ENCODE measurements at places on chromosomes 5 and 9.

GRCh38 chr5:168481330-168481788 is 4.9 kb upstream of the RARS1 start:
- DNase-seq, result peak; percentile 14

DNA sequence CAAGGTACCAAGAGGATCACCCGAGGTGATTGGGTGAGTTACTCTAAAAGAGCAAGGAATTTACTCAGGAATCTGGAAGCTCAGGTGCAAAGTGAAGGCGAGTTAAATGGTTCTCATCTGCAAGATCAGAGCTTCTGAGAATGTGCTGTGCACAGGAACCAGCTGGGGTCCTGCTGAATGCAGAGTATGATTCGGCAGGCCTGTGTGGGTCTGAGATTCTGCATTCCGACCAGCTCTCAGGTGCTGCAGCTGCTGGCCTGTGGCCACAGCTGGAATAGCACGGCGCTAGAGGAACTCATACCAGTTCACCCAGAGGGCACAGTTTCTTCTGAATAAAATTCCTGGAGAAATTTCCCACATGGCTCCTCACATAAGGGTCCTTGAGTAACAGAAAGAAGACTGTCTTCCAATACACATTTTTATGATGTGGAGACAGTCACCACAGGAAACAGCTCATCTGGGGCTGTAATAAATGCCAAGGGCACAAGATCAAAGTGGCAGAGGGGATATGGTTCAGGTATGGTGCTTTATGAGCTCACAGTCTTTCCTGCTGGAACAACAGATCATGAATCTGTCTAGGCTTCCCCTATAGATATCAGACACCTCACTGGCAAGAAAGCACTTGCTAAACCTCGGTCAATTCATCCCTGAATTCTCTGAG is 83.9 kb downstream of the PTPN3 start:
- DNase-seq, result no peak

GRCh38 chr5:95870105-95870672 is 47.7 kb upstream of the GLRX start:
- no peak for DNase-seq

GRCh38 chr5:172793577-172794488 is 22.8 kb upstream of the DUSP1 start:
- DNase-seq, result peak; percentile 45

- no peak for DNase-seq
These were observed 32.9 kb downstream of the FAM81B start for GRCh38 chr5:95424016-95424415.

All from hematopoietic multipotent progenitor cell treated with erythropoietin and hydrocortisone succinate and interleukin-3 and kit ligand, for 6 days (in vitro differentiated cells).